ENCODE measurements at places on chromosomes 16 and 17.

DNA sequence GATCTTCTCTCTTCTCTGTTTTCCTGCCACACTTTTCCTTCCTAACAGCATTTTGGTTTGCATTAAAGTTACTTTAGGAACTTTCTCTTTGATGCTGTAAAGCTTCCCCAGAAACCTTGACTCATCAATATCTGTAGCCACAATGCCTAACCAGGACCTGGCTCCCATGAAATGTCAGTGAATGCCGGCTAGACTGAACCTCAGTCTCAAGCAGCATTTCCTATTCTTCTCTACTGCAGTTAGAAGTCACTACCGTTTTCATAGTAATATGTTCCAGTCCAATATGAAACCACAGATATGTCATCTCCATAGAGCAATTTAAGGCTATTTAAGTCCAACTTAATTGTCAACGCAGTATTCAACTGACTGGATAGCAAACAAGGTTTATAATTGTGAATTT is 28.9 kb downstream of the ITFG1 start:
- DNase-seq, result no peak

DNA sequence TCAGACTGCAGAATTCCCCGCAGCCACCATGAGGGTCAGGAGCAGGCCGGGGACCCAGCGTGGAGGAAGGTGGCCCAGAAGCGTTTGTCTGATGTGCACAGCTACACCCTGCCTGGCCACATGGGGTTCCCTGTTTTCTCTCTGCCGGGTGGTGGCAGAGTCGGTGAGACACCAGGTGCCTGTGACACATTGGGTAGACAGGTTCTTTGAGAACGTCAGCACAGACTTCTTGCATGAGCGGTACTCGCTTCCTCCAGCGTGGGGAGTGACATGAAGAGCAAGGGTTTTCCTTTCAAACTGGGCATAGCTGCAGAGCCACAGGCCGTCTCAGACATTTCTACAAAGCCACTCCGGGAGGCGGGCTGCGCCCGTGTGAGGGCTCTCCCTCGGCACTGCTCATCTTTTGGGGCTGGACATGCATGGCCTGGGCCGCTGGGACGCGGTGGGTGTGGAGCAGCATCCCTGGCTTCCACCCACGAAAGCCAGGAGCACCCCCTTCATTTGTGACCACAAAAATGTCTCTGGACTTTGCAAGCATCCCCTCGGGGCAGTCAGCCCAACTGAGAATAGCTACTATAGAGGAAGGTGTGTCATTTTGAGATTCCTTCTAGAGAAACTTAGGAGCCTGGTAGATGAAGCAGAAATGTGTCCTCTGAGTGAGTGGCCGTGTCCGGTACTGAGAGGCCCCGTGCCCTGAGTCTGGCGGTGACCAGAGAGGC is 26.0 kb downstream of the NME3 start:
- no peak for DNase-seq

DNA sequence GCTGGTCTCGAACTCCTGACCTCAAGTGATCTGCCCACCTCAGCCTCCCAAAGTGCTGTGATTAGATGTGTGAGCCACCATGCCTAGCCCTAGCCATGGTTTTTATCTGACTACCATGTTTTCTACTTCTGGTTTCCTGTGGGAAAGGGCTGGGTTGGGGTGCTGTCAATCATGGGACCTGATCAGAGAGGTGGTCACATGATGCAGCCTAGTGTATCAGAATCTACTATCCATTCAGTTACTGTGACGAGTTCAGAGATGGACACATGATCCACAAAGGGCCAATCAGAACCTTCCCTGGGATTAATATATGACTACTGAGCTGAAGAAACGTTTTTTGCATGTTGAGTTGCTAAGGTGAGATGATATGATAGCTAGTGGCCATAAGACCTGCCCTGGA is 59.1 kb downstream of the ABCC6 start:
- no peak for DNase-seq

DNA sequence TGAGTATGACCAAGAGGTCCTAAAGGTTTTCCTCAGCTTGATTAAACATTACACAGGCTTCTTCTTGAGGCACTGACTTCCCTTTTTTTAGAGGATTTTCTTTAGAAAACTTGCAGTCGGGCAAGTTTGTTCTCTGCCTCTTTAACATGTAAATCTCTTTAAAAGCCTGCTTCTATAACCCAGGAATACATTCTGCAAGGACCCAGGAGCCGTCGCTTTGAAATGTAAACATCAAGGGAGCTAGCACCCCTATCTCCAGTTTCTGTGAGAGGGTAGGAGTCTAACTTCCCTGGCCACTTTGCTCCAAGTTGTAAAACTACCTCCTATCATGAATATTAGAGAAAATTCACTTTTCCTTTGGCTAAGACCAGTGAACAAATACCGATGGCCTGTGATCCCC is 201.5 kb upstream of the CPHXL start:
- no peak for DNase-seq

DNA sequence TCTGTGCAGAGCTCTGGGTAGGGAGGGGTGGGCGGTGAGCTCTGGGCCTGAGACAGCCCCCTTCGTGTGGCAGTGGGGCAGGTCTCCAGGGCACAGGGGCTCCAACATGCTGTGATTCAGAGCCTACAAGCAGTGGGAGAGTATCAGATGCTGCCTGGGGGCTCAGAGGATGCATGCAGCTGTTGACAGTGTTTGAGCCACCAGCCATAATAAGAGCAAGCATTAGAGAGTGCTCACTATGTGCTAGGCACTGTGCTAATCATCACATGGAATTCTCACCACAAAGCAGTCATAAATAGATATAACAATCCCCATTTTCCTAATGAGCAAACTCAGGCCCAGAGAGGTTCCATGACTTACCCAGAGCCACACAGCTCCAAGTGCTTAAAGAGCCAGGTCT is 8.1 kb downstream of the PDK2 start:
- no peak for DNase-seq

- DNase-seq, result no peak
Measured at GRCh38 chr16:87570572-87570937, 31.8 kb upstream of the JPH3 start.

GRCh38 chr17:14302091-14302430 is 1.2 kb downstream of the HS3ST3B1 start:
- DNase-seq, result peak; percentile 59

GRCh38 chr17:59762049-59762823 is 54.8 kb downstream of the VMP1 start:
- no peak for DNase-seq

DNA sequence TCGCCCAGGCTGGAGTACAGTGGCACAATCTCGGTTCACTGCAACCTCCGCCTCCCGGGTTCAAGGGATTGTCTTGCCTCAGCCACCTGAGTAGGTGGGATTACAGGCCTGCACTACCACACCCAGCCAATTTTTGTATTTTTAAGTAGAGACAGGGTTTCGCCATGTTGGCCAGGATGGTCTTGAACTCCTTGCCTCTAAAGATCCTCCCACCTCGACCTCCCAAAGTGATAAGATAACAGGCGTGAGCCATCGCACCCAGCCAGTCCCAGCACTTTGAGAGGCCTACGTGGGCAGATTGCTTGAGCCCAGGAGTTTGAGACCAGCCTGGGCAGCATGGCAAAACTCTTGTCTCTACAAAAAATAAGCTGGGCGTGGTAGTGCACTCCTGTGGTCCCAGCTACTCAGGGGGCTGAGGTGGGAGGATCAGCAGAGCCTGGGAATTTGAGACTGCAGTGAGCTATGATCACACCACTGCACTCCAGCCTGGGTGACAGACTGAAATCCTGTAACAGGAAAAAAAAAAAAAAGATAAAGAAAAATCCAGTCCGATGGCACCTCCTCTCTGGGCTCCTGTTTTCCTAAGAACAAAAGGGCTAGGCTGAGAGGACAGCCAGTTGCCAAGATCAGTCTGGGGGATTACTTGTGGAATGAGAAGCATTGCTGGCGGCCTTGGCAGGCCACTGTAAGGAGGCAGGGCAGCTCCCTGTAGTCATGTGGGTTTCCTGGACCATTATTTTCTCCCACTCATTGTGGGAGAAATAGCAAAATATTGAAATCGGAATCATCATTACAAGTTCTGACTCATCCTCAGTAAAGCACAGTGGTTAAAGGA is 3.0 kb upstream of the PIPOX start:
- DNase-seq, result no peak

GRCh38 chr17:66720567-66720966 is 114.3 kb upstream of the CACNG5 start:
- DNase-seq, result no peak

DNA sequence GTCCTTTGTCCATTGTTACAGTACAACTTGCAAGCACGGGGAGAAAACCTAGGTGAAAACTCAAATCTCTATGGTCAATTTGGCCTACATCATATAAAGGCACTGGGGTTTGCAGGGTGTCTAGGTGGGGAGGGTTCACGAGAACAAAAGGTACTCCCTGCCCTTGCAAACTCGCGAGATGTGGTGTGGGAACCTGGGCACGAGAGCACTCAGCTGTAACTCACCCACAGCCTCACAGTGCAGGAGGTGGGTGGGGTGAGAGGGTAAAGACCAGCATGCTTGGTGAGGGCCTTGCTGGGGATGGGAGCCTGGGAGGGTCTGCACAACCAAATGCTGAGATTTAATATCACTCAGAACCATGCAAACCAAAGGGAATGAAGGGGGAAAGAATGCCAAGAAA is 18.4 kb upstream of the ZNF594 start:
- DNase-seq, result no peak

DNA sequence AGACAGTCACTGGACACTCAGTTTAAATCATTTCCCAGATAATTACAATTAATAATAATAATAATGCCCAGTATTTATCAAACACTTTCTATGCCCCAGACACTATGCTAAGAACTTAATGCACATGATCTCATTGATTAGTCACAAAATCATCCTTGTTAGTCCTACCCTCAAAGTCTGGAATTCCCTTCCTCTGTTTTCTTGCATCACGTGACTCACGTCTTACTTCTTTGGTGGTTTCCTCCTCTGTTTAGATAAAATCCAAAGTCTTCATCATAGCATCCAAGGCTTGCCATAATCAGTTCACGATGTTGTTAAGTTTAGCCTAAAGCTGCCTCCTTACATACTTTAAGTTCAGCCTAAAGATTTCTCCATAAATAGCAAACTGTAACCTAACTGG is 471.9 kb downstream of the PMP22 start:
- no peak for DNase-seq

DNA sequence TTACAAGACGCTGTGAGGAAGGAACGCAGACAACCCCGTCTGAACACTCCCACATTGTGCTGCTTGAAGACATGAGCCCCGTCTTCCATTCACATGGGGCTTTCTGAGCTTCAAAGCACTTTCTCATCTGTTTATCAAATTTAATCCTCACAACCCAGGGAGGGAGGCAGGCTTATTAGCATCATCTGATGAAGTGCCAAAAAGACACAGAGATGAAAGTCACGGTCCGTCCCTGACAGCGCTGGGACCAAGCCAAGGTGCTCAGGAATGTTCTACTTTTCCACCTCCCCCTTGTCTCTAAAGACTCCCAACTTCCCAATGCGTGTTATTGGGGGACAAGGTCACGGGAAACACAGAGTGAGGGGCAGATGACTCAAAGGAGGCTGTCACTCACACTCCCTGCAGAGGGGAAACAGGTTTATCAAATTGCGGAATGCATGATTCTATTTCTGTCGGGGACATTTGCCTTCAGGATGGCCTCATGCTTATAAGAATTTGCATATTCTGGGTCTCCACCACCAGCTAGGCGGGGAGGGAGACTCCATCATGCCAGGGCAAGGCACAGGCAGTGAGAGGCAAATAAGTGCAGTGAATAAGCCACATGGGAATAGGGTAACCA is 10.7 kb downstream of the XYLT1 start:
- peak; percentile 12 for DNase-seq

DNA sequence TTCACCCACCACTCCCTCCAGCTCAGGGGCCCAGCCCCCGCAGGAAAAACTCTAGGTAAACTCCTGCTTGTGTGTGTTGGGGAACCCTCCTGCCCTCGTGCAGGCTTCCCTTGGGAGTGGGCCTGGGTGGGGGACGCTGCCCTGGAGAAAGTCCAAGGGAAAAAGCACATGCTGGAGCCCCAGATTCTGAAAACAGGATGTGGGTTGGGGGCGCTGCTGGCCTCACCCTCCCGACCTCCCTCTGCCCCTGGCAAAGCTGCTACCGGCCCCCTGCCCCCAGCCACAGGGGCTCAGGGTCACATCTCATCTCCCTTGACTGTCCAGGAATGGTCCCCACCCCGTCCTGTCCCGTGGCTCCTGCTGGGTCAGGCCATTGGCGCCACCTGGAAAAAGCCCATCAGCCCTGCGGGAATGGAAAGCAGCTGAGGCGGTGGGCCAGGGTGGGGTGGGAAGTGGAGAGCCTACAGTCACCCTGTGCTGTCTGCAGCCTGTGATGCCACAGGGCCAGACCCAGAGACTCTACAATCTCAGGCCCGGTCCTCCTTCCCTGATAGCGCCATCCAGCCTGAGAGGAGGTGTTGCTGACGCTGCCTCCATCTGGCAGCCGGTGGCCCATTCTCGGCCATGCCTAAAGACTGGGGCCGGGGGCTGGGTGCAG is 2.5 kb upstream of the GJD3 start:
- DNase-seq, result no peak

GRCh38 chr17:21298056-21298982 is 13.8 kb downstream of the MAP2K3 start:
- no peak for DNase-seq

- no peak for DNase-seq
Measured at GRCh38 chr17:19656851-19657581, 8.5 kb downstream of the ALDH3A2 start.

DNA sequence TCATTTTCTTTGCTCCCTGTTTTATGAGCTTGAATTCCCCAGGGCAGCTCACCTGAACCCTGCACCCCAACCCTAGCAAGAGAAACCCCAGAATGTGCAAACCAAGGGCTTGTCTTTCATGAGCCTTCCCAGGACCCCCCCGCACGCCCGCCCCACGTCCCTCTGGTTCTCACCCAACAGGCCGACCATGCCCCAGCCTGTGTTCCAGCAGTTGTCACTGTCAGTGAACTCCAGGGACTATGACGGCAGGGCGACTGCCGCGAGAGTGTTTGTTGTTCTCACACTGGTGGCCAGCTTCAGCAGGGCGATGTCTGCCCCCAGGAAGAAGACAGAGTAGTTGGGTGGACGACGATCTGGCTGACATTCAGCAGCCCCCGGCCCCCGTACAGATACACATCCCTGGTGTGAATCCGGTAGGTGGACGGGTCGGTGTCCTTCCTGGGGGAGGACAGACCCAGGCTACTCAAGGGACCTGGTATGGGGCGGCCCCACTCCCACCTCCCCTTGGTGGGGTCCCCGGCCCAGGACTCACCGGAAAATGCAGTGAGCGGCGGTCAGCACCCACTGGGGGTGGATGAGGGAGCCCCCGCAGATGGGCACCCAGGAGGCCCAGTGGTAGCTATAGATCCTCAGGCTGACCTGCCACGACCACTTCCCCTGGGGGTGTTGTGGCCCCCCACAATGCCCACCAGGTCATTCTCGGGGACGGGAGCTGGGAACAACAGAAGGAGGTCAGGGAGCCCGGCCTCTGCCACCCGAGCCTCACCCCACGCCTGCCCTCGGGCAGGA is 20.1 kb downstream of the TPSD1 start:
- DNase-seq, result no peak

GRCh38 chr16:7746941-7747340 is 414.3 kb downstream of the RBFOX1 start:
- DNase-seq, result no peak

DNA sequence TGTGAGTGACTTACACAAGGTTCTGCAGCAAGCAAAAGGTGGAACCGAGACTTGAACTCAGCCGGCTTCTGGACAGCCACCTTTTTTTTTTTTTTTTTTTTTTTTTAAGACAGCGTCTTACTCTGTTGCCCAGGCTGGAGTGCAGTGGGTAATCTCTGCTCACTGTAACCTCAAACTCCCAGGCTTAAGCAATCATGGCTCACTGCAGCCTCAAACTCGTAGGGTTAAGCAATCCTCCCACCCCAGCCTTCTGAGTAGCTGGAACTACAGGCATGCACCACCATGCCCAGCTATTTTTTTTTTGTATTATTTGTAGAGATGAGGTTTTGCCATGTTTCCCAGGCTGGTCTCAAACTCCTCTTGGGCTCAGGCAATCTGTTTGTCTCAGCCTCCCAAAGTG is 55.2 kb upstream of the GOT2 start:
- no peak for DNase-seq

Data from CD4-positive, alpha-beta T cell treated with Interferon gamma for 1 hour (primary cell).